ENCODE measurements at places on chromosomes 4 and X. TPM values are rescaled to one million over a fixed set of nuclear protein-coding genes. Genes with fewer than 3 reads are reported as not detected.

DNA sequence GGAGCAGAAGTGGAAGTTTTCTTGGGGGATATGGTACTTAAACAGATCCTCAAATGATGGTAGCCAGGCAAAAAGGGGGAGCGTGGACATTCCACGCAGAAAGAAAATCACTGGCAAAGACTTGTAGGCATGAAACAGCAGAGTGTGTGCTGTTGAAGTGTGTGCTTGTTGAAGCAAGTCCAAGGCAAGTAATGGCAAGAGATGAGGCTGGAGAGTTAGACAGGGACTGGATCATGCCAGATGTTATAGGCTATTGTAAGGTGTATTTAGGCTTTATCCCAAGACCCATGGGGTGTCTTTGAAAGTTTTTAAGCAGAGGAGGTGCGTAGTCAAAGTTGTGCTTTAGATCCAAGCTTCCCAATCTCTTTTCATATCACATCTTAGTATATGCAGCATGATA is 124.5 kb downstream of the MBNL3 start:
- no peak for DNase-seq

GRCh38 chr4:55398966-55399365 is 3.2 kb downstream of the TMEM165 start:
- no peak for DNase-seq

MAGEB1 gene
- total RNA-seq = not detected

GRCh38 chrX:107493141-107493540 is 43.7 kb downstream of the FRMPD3 start:
- DNase-seq = no peak

DNA sequence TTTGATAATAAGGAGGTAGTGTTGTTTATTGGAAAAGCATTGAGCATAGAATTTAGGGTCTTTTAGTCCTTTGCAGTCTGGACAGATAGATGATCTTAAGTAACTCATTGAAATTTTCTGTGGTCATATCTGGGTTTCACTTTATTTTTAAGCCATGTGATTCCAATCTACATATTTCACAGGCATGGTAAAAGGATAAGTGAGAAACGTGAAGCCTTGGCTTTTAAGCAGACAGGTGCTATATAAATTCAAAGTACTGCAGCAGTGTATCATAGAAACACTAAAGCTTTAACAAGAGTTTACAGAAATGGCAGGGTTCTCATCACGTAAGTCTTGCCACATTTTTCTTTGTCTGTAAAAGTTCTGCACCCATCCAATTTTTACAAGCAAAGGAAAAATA is 4.9 kb downstream of the PLS3 start:
- DNase-seq = no peak

CLDN2 gene
- total RNA-seq = not detected

GRCh38 chr4:56908206-56909085 is 746 bp downstream of the REST start:
- no peak for DNase-seq
